ENCODE measurements at places on chromosomes 1 and 21.

DNA sequence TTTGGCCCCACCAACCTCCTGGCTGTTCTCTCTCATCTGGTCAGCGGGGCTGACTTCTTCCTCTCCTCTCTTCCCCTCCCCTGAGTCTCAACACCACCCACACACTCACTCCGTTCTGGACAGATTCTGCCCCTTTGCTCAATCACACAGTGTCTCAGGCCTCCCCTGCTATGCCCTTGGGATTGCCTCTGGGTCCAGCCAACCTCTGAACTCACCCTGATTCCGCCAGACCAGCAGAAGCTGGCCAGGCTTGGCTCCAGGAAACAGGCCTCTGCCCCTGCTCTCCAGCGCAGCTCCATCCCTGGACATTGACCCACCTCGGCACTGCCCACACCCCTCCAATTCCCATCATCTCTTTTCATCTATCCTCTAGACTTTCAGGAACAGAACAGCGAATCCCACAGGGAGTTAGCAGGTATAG is 22.1 kb downstream of the AHDC1 start:
- DNase-seq, result no peak

DNA sequence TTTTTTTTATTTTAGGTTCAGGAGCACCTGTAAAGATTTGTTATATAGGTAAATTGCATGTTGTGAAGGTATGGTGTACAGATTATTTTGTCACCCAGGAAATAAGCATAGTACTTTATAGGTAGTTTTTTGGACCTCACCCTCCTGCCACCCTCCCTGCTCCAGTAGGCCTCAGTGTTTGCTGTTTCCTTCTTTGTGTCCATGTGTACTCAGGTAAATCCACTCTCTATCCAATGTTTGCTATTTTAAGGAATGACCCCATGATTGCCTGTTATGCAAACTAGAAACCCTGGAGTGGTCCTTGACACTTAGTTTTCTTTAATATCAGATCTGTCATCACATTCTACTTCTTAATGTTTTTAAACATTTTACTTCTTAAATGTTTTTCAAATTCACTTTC is 33.9 kb downstream of the LHX9 start:
- DNase-seq, result no peak

GRCh38 chr21:33125680-33126375 is 55.9 kb downstream of the OLIG1 start:
- DNase-seq, result no peak

DNA sequence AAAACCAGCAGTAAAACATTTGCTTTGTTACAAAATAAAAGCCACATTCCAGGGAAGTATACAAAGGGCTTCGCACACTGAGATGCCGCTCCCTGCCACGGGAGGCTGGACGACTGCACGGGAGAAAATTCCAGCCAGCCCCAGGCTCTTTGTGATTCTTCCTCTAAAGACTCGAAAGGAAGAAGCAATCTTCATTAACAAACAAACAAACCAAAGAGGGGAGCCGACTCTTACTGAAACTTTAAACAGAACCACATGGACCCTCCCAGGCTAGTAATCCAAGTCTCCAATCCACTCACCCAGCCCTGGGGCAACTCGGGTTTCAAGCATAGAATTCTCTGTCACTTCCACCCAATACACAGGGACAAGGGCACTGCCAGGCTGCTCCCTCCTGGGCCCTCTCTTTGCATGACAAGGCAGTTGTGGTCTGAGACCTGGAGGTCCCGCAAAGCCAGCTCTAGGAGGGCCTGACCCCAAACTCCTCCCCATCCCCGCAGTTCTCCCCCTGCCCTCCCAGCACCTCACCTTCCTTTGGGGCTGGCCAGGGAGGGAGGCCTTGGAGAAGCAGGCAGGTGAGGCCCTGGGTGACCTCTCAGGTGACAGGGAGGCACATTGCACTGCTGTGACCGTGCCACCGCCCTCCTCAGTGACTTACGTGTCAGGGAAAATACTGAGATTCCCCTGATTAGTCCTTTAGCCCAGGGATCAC is 26.6 kb upstream of the COL18A1 start:
- no peak for DNase-seq

GRCh38 chr1:6224718-6225117 is 11.0 kb downstream of the ICMT start:
- DNase-seq, result no peak

GRCh38 chr21:46368533-46369285 is 44.8 kb downstream of the PCNT start:
- DNase-seq, result peak; percentile 69

- no peak for DNase-seq
Observed at GRCh38 chr21:8990326-8991087, 1530.9 kb upstream of the TPTE start.

- no peak for DNase-seq
Observed at GRCh38 chr1:33267468-33268205, 11.3 kb downstream of the ZNF362 start.

- no peak for DNase-seq
Observed at GRCh38 chr1:10663678-10664035, 132.8 kb downstream of the CASZ1 start.

GRCh38 chr1:31795801-31796621 is 19.8 kb downstream of the SPOCD1 start:
- DNase-seq, result no peak

GRCh38 chr1:5516756-5517155 is 475.5 kb downstream of the NPHP4 start:
- DNase-seq, result no peak

GRCh38 chr1:12553963-12554362 is 64.0 kb downstream of the DHRS3 start:
- DNase-seq, result no peak

DNA sequence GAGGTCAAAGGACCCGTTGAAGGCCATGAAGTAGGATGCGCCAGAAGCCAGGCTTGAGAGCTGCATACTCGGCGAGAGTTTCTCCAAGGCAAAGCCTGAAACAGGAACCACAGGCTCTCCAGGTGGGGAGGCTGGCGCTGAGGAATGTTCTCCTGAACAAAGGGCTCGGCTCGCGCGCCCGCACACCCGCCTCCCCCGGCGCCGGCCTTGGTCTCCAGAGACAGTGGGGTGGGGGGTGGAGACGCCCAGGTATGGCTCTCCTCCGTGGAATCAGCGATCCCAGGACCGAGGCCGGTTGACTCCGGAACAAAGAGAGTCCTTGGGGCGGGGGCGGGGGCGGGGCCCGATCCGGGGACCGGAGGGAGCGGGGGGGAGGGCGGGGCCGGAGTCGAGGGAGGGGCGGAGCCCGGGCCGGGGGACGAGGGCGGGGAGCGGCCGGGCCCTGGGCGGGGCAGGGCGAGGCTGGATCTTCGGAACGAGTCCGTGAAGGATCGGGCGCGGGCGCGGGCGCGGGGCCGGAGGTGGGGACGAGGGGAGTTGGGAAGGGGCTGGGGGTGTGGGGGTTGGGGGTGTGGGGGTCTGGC is 85.0 kb downstream of the NKAIN1 start:
- DNase-seq, result peak; percentile 56

GRCh38 chr1:58149271-58149812 is 397.2 kb downstream of the OMA1 start:
- DNase-seq, result no peak

- peak; percentile 44 for DNase-seq
Observed at GRCh38 chr21:43866260-43866629, 1.2 kb downstream of the AGPAT3 start.

DNA sequence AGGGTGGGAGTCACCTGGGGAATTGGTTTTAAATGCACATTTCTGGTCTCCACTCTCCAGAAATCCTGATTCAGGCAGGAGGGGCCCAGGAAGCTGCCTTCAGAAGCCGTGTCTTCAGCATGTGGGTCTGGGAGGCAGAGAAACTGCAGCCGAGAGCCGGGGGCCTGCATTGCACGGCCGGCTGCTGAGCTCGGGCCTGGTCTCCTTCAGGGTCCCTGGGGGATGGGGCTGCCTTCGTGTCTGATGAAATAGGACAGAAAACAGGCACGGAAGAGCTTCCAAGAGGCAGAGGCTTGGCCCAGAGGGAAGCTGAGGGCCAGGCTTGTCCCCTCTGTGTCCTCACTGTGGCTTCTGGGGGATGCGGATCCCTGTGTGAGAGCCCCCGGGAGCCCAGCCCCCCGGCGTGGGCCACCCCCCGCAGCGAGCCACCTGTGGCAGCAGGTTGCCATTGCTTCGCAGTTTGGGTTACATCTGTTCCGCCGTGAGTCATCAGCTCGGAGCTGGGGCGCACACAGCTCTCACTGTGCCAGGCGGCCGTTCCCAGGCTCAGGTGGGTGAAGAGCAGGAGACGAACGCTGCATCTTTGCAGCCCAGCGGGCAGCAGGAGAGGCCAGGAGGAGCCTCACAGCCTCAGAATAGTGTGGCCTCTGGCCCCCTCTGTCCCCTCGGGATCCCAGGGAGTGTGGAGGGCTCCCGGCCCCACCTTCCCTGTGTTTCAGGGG is 72.4 kb downstream of the AJAP1 start:
- DNase-seq, result no peak

- no peak for DNase-seq
Observed at GRCh38 chr1:176858433-176858916, 306.0 kb downstream of the ASTN1 start.

DNA sequence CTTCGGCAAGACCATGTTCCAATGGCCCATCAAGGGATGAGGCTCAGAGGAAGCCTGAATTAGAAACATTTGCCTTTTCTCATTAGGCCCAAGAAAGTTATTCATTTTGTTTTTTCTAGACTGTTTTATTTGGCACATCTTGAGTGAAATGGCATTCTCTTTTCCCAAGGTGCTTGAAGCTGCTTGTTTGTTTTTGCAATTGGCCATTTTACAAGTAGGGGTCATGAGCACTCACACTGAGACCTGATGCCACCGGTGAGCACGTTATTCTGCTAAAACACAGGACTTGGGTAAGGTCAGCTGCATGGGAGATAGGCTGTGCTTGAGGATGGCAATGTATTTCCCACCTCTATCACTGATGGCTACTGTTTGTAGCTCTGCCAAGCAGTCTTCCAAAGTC is 128.1 kb downstream of the TBX15 start:
- DNase-seq, result no peak

GRCh38 chr1:199123615-199124014 is 484.8 kb downstream of the PTPRC start:
- no peak for DNase-seq
